ENCODE measurements at places on chromosomes 1 and 21.

DNA sequence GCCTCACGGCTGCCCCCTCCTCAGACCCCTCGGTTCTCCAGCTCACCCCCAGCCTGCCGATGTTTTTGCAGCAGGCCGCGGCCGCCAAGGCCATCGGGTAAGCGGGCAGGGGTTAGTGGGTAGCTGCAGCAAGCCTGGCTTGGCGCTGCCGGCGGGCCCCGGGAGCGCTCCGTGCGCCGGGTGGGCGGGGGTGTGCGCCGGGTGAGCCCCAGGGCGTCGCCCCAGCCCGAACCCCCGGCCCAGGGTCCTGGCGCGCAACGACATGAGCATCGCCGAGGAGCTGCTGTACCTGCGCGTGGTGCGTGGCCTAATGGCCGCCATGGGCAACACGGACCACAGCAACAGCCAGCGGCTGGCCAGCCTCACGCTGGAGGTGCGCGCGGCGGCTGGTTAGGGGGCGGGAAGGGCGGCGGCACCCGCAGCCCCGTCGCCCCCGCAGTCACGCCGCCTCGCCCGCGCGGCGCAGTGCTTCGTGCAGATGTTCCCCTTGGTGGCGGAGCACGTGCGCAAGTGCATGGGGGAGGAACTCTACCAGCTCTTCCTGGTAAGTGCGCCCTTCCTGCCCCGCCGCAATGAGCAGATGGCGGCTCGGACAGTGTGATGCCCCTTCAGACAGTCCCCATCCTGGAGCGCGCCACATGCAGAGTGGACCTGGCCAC is 6.5 kb downstream of the RNU5D-1 start:
- DNase-seq = peak; percentile 86

DNA sequence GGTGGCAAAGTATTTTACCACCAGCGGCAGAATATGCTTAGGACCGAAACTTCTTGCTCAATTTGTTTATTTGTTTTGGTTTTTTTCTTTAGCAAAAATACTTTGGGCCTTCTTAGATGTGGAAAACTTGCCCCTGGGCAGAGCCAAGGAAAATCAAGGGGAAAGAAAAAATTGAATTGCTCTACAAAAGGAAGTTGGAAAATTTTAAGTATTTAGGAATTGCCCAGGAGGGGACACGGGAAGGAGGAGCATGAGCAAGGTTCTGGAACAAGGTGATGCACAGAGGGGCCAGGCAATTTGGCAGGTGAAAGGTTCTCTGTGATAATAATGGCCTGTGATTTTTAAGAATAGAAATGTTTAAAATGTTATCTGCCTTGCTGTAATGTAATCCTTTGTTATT is 28.6 kb downstream of the SGIP1 start:
- DNase-seq = no peak

- DNase-seq = no peak
These were observed 263.6 kb upstream of the TMEM51 start for GRCh38 chr1:14889825-14890440.

DNA sequence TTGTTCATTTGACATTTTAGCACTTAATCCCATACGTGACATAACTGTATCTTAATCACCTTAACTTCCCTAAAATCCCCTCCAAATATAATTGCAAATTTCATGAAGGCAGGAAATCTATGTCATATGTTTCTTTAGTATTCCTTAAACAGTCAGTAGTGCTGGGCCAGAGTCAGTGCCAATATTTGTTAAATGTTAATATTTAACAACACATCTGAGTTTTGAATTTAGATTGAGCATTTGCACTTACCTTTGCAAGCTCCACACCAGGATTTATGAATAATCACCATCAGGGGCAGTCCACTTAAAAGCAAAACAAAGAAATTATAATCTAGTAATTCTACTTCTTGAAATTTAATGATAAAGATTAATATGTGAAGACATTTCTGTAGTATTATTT is 5.3 kb downstream of the KTI12 start:
- no peak for DNase-seq

DNA sequence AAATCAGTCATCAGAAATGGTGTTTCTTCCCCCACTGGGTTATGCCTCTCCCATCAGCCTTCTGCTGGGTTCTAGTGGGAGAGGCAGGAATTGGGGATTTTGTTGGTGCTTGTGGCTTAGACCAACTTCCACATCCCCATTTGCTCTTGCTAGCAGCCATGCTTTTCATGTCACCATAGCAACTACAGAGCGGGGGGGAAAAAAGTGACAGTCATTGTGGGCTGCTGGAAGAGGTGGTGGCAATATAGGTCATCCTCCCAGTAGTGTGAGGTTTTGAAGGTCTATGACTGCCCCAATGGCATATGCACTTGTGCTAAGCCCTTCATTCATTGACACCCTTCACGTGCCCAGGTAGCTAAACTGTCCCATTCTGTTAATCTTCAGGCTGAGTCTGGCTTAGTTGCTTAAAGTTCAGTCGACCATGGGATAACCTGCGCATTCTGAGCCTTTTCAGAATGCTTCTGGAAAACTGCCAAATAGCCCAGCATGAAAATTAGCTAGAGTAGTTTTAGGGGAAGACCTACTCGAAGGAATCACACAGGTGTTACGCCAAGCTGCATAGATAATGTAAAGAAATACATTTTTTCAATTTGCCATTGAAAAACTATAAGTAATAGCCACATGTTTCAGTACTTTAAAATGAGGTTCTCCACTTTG is 53.7 kb upstream of the ZNF326 start:
- peak; percentile 82 for DNase-seq

GRCh38 chr21:45901061-45901690 is 80.4 kb upstream of the COL6A1 start:
- no peak for DNase-seq

DNA sequence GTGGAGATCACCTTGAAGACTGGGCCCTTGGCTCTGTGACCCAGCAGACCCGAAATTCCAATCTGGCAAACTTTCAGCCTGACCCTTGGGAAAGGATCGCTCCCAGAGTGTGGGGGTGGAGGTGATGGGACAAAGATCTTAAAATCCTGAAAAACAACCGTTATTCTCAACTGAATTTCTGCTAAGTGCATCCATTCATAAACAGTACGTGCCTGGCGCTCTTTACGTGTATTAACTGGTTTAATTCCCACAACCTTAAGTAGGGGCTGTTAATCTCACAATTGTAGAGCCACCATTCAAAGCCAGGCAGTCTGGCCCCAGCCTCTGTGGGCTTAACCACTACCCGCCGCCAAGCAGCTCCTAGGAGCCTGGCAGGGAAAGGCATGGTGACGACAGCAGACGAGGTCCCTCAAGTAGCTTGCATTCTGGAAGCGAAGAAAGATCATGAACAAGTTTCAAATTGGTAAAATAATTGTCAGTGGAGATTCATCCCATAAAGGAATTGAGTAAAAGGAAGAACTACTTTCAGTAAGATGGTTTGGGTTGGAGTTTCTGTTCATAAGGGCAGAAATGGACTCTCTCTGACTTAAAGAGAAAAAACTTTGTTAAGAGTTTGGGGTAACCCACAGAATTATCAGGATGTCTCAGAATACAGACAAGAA is 11.4 kb upstream of the RGS16 start:
- peak; percentile 86 for DNase-seq

DNA sequence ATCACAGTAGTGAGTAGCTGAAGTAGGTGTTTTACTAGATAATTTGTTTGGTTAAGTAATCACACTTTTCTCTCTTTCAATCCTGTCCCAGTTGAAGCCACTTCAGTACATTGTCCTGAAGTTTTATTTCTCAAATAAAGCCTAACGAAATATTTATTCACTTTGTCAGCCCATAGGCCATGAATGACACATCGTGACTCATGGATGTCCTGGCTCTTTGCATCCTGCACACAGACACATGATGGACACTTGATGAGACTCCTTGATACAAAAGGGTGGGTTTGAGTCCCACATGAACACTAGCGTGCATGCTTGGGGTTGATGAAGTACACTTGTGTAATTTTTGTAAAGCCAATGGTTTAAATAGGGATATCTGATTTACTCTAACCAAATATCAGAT is 22.7 kb upstream of the LAMC2 start:
- no peak for DNase-seq

DNA sequence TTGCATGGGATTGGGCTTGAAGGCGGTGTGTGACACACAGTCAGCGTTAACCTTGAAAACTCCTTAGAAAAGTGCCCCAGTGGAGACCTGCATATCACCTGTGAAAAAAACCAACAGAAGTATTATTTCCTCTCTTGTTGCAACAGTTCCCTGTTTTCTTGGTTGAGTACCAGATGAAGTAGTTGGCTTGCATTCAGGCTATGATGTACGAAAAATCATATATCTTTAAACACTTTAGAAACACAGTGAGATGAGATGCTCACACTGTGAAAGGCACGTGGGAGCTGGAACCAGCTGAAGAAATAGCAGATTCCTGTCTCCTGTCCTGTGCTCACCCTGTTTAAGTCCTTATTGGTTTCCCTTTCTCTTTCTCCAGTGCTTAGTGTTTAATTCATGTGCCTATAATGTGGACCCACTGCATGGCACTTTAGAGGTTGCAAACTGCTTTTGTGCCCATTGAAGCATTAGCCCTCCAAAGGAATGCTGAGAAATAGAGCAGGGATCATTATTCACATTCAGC is 2.8 kb downstream of the CAMK1G start:
- no peak for DNase-seq

DNA sequence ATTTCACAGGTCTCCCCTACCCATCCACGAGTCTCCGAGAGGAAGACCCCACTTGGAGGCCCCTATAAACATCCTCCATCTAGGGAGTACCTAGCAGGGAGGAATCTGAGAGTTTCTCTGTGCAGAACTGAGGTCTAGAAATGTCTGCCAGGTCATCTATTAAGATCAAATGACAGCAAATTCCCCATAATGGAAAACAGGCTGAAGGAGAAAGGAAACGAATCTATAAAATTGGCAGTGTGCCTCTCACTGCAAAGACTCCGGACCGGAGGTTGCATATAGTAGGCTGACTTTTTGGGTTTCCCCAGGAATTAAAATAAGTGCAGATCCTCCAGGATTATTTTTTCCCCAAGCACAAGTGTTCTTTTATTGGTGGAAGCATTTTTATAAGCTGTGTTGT is 57.7 kb downstream of the NMNAT2 start:
- DNase-seq = no peak

DNA sequence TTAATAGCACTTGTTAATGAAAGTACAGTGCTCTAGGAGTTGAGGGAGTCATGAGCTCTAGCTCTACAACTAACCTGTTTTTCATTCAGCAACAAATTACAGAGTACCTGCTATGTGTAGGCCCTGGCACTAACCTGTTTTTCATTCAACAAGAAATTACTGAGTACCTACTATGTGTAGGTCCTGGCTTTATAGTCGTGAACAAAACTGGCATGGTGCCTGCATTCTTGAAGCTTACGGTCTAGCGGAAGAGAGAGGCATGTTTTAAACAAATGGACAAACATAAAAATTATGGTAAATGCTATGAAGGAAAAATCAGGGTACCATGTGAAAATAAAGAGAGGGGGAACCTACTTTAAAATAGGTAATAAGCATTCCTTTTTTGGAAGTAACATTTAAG is 2.2 kb upstream of the UBAP2L start:
- no peak for DNase-seq

DNA sequence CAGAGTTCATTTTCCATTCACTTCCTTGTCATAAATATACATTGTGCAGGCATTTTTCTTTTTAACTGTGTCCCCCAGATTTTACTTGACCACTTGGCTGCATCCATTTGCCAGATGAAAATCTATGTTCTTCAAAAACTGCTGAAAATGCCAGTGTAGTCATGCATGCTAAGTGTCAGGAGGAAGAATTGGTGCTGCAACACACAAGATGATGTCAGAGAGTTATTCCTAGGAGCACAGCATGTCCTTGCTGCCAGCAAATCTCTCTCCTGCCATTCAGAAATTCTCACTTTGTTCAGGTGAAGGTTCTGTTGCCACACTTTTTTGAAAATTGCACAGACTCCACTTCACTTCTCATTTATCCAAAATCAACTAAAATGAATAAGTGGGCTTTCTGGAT is 106.4 kb upstream of the MAGI3 start:
- DNase-seq = no peak

- no peak for DNase-seq
These were observed 278.1 kb upstream of the CAMK1G start for GRCh38 chr1:209305221-209305954.

DNA sequence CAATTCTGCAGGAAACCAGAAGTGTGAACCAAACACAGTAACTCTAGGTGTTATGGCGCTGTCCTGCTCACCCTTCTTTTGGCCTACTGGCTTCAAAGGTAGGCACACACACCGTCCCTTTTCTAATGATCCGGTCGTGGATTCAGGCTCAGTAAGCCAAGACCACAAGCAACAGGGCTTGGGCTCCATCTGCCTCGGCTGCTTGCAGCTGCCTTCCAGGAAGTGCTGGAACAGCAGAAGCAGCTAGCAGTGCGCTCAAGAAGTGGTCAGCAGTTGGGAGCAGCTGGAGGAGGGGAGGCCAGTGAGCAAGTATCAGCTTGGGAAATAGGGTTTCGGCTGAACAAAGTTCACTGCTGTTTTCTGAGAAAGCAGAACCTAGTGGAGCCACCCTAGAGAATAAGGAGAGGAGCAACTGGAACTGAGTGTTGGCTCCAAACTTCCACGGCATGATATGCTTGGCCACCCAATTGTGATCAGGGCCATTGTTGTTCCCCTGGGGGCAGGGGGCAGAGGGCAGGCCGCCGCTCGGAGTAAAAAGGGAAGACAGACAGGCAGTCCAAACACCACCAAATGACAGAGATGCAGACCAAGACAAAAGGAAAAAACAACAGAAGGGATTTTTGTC is 173.4 kb downstream of the TOMM20 start:
- peak; percentile 97 for DNase-seq

DNA sequence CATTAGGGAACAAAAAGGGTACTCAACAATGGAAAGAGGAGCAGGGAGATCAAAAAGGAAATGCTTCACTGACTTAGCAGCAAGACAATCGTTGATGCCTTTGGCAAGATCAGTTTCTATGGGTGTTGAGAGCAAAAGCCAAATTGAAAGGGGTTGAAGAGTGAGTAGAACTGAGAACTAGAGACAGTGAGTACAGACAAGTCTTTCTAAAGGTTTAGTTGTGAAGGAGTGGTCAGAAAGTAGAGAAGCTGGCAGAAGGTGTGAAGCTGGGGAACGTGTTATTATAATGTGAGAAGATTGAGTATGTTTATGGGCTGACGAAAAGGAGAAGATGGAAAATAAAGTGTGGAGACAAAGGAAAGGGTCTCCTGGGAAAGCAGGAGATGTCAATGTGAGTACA is 221.2 kb upstream of the USP25 start:
- no peak for DNase-seq

GRCh38 chr1:175390081-175390481 is 197.5 kb upstream of the KIAA0040 start:
- no peak for DNase-seq

DNA sequence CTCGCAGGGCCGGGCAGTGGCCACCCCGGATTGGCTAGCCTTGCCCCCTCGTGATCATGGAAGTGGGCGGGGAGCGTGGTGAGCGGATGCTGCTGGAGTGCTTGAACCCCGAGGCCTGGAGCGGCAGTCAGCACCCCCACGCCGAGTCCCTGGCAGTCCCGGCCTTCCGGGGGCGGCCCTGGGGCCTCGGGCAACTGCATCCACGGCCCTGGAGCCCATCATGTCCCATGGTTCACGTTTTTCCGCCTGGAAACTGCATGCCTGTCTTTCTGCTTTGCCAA is 45.6 kb downstream of the CDC7 start:
- DNase-seq = no peak

GRCh38 chr1:241715956-241716355 is 63.9 kb downstream of the WDR64 start:
- no peak for DNase-seq

GRCh38 chr1:237186675-237187074 is 144.7 kb downstream of the RYR2 start:
- no peak for DNase-seq
